ENCODE measurements at places on chromosomes 11 and 22.

DNA sequence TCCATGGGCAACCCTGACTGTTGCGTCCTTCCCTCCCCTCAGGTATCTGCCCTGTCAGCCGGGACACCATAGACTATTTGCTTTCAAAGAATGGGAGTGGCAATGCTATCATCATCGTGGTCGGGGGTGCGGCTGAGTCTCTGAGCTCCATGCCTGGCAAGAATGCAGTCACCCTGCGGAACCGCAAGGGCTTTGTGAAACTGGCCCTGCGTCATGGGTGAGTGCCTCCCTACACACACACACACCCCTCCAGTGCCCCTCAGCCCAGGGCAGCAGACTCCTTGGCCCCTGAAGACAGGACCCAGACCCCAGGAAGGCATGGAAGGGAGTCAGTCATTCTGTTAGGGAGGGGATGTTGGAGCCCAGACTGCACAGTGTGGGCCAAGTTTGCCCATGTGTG is 17.9 kb upstream of the UVRAG start:
- no peak for DNase-seq

DNA sequence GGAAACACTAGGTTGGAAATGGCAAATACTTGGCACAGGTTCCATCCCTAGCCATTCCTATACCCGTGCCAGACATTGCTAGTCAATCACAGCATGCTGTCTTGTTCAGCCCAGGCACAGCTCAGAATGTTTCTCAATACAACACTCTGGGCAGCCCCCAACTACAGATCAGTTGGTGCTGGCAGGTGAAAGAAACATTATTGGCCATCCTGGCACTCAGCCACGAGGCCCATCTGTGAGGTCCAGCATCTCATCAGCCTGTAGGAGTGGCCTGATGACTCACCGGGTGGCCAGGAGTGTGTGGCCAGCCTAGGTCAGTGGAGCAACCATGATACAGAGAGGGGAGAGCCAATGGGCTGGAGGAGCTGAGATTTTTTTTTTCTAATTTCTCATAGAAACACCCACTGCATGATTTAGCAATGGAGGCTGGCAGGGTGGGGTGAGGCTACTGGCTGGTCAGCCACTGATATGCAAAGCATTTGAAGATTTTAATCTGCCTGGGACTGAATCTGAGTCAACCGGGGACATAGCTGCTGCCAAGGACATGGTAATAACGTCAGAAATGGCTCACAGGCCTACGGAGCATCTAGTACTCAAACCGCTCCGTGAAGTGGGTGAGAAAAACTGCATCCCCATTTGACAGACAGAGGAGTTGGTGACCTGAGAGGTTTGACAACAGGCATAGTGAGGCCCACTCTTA is 5.4 kb downstream of the MYO18B start:
- peak; percentile 13 for DNase-seq

DNA sequence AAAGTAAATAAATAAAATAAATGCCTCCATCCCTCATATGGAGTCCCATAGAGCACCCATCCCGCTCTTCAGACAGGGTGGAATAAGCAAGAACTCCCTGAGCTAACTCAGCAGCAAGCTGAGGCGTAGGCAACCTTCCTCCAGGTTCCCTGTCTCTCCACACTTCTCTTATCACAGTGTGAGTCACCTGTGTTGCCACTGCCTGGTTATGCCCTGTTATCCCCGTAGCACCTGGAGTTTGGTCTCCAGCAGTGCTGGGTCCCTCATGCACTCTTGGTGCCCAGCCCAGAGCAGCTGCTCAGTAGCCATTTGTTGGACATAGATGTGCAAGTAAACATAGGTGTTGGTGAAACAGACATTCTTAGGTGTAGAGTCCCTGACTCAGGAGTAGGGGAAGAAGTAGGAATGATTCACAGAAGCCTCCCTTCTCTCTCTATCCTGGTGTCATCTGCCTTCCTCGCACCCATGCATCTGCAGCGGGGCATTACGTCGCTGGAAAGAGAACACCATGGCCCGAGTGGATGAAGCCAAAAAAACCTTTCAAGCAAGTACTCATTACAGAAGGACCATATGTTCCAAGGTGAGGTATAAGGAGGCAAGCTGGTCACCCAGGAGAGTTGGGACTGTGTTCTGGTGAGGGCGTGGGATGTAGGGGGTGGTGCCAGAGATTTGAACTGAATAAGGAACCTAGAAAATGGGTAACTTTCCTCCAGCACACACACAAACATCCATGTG is 56.0 kb downstream of the PISD start:
- DNase-seq = no peak

DNA sequence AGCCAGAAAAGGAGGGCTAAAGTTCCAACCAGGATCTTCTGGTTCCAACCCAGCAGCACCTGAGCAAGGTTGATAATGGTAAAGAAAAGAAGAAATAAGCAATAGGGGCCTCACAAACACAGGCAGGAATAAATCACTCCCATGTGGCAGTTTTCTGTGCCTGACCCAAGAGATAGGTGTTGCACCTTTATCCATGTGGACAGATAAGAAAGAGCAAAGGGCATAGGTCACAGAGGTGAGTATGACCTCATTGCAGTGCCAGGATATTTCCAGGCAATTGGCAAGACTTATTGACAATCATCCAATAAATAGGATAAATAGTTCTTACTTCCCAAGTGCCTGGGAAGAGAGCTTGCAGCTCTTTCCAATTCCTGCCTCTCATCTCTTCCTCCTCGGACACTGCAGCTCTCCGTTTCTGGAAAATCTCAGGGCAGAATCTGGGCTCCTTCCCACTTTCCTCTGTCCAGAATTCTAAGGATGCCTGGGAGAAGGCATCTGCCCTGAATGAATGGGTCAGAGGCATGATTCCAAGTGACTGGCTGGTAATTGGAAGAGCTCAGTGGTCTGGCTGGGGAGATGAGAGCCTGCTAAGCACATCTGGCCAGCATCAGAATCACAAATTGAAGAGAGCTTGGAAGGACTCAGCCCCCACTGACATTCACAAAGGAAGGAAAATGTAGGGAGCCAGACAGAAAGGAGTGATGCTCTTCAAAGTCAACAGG is 14.5 kb upstream of the LRRC55 start:
- DNase-seq = no peak

GRCh38 chr22:27309697-27310096 is 491.9 kb downstream of the MN1 start:
- no peak for DNase-seq

GRCh38 chr11:69367211-69367964 is 73.4 kb downstream of the MYEOV start:
- DNase-seq = no peak

GRCh38 chr11:70921804-70922203 is 330.6 kb downstream of the SHANK2 start:
- no peak for DNase-seq

Measured in SW 1271 (cell line).